Activated T-helper 1 cell treated with anti-CD3 and anti-CD28 coated beads, Interleukin-2, amount 50 U/mL, for 16 hours (primary cell): ENCODE measurements at places on chromosomes 5 and 9.
A peak's percentile ranks its signal among the peaks of the same experiment; 100 is the strongest.

DNA sequence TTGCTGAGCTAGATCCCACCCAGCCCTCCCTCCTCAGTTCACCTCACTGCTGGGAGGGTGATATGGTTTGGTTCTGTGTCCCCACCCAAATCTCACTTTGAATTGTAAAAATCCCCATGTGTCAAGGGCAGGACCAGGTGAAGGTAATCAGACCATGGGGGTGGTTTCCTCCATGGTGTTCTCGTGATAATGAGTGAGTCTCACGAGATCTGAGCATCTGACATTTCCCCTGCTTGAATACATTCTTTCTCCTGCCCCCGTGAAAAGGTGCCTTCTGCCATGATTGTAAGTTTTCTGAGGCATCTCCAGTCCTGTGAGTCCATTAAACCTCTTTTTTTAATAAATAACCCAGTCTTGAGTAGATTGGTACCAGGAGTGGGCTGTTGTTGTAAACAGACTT lies 469.9 kb upstream of the DAP start:
- DNase-seq: no peak

DNA sequence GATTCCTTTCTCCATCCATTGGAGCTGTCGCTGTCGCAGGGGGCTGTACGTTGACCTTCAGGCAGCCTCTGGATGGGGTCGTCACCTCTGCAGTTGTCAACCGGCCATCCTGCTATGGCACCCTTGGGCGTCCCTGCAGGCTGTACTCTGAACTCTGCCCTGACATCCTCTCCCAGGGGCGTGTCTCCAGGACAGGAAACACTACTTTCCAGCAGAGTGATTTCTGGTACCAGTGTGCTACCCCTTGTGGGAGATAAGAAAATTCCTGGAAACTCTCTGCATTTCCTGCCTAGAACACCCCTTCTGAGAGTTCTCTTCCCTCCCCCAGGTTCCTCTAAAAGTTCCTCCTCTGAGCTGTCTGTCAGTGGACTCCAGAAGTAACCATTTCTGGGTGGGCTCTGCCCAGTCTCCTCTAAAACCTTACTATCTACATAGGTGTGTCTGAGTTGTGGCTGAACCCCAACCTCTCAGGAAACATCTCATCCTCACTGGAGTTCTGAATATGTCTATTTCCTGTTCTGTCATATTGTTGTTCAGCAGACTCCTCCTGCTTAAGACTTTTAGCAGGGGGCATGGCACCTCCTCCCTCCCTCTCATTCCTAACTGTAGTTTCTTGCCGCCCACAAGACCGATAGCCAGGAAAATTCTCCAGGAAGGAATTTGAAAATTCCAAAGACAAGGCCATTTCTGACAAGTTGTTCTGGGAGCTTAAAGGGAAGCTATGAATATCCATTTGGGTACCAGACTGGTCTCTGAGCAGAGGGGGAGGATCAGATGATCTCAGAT lies 145.3 kb upstream of the RASEF start:
- DNase-seq: no peak

DNA sequence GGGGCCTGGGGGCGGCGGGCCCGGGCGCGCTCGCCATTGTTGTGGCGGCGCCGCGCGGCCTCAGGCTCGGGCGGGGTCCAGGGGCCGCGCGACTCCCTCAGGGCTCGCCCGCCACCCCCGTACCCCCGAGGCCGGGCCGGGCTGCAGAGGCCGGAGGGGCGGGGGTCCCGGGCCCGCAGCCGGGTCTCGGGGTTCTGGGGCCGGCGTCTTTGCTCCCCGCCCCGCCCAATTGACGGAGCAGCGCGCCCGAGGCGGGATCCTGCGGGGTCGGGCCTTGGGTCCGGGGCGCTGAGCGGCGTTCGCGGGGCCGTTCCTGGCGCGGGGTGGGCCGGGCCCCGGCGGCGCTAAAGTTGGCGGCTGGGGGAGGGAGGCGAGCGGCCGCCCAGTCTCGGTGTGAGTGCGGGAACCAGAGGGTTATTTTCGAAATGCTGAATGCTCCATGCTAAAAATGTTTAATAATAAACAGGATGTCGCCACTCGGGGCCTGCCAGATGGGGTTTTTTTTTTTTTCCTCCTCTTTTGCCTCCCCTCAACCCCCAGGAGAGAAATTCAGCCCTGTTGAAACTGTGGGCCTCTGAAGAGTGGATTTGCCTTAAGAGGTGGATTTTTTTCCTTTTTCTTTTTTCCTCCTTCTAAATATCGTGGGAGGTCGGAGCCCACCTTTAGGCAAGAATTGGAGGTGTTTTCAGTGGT lies 724 bp downstream of the PRRC2B start:
- peak; percentile 49 for DNase-seq

DNA sequence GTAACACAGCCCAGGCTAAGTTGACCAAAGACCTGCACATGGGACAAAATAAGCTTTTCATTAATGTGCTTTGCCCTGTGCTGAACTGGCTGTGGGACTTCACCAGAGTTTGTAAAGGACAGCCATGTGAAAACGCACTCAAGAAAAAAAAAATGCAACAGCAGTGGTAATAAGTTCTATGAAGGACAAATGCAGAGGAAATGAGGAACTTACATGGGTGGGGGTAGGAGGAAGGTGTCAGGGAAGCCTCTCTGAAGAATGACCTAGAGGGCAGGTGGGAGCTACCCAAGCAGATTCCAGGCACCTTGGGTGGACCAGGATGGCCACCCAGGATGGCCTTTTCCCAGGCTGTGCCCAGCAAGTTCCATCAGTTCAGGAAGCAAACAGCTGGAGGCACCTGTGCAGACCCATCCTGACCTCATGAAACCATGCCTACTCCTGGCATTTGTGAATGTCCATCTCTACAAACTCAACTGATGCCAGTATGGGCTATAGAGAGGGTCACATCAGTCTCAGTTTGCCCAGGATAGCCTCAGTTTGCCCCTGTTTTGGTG lies 6.7 kb upstream of the PHF2 start:
- DNase-seq: no peak

DNA sequence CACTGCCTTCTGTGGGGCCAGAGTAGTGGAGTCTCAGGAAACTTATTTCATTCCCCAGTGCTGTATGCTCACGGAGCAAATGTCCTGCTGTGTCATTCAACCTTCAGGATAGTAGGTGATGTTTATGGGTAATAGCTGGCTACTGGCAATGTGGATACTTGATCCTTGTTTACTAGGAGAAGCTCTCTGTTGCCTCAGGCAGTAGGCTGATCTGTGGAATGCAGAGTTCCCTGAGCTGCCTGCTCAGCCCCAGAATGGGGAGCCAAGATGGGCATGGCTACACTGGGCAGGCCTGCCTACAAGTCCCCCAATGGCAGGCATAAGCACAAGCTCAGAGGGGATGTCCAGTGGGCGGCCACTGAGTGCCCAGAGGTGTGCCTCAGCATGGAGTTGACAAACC lies 323.1 kb upstream of the KCNN2 start:
- DNase-seq: no peak

DNA sequence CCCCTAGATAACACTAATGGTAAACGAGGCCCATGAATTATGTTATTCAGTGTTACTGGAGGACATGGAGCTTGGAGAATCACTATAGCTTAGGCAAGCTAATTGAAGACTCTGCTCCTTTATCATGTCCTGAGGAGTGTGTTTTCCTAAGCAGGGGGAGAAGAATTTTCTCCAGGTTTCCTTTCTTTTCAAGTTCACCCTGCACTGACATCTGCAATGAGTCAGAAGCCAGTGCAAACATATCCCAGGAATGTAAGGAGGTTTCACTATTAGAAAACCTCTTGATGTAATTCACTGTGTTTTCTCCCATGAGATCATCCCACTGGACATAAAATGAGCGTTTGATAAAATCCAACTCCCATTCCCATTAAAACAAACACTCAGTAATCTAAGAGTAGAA lies 75.6 kb downstream of the DMRT2 start:
- no peak for DNase-seq

- DNase-seq: no peak
Observed at GRCh38 chr9:121360601-121361374, 9.3 kb downstream of the STOM start.

DNA sequence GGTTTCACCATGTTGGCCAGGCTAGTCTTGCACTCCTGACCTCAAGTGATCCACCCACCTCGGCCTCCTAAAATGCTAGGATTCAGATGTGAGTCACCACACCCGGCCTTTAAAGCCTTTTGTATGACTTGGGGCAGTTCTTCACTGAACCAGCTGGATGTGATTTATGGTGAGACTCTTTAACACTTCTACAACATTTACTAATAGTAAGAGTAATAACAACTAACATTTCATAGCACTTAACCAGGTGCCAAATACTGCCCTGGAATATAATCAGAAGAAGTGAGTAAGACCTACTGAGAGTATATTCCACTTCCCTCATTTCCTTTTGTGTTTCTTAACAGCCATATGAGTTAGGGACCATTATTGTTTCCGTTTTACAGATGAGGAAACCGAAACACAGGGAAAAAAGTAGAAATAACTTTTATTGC lies 10.0 kb downstream of the ZSWIM6 start:
- DNase-seq: no peak

- no peak for DNase-seq
Observed at GRCh38 chr9:86093788-86094555, 5.4 kb downstream of the GOLM1 start.

- DNase-seq: no peak
Observed at GRCh38 chr9:74497748-74498620, 849 bp downstream of the RORB start.

- no peak for DNase-seq
Observed at GRCh38 chr5:20974426-20974825, 986.4 kb upstream of the CDH18 start.

DNA sequence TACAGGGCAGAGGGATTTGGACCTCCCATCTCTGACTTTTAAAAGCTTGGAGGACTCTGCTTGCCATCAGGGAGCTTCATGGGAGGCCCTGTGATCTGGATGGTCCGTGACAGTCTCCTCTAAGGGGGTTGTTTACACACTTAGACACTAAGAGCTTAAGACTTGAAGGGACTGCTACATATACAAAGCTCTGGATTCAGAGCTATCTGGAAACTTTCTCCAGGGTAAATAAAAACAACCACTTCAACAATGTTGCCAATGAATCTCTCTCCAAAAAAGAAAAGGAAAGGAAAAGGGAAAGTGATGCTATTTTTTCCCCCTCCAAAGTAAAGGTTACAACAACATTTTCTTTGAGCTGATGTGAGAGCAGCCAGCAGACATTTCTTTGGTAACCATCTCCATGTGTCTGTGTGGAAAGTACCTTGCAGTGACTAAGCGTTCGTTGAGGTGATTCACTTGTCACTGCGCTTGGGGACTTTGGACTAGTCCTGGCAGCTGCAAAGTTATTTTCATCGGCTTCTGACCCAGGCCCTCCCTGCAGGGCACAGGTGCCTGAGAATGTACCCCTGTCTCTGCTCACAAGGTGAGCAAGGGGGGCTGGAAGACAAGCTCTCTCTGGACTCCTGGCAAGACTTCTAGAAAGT lies 262.1 kb upstream of the KLF4 start:
- no peak for DNase-seq

DNA sequence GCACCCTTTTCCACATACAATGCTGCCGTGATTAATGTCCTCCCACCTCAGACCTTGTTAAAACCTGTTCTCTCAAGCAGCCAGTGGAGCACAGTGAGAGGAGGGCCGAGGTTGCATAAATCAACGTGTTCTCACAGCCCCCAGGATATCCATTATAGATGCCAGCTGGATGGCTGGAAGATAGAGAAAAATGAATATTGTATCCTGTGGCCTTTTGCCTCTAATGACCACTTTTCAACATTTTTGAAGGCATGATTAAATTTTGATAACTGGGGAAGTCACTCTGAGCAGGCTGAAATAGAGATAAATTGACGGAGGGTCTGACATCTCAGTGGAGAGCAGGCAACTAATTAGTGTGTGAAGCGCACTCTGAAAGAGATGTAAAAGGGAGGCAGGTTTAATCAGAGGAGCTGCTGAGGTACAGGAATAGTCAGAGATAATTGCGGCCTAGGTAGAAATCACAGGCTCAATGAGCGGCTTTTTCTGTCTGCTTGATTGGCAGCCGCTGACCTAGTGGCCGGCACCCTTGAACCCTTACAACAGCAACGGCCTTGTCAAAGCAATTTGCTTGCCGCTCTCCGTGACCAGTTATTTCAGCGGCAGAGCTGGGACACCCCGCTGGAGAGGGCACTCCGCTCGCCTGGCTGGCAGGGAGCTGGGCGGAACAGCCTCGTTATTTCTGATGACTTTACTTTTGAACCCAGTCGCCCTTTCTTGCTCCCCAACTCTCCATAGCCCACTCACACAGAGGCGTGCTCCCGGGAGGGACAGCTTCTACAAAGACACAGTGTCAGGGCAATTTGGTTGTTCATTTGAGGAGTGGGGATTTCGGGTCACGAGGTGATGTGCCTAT lies 560.7 kb downstream of the PSAT1 start:
- DNase-seq: no peak

DNA sequence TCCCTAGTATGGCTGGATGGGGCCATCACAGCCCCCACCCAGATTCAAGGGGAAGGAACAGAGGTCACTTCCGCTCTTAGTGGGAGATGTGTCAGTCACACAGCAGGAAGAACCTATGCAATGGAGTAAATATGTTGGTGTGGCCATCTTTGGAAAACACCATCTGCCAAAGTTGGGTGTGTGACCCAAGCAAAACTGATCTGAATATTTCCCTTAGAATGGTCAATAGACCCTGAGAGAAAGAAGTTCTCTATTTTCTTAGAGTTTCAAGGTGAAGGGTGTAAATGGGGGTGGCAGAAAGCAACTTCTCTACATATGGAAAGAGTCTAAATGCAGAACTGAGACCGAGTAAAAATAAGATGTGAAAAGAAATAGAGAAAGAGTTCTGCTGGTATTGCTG lies 212.7 kb downstream of the ESM1 start:
- no peak for DNase-seq
